Frontal cortex (tissue), 4 donors: ENCODE measurements at places on chromosomes 5 and 9. TPM values are rescaled to one million over a fixed set of nuclear protein-coding genes. Genes with fewer than 3 reads are reported as not detected.

DNA sequence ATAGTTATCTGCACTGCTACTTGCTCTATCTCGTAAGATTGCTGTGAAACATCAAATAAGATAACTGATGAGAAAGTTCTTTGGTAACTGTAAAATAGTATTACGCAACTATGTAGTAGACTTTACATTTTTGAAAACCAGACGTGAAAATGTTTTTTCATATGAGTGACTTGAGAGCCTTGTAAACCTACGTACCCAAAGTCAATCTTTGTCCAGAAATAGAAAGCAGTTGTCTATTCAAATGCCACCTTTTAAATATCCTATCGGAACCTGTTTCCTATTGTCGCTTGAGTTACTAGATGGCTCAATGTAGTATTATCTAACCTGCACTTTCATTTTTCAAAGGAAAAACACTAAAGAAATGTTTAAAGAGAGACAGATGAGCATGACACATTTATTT lies 1.6 kb downstream of the FNIP1 start:
- DNase-seq = no peak

DNA sequence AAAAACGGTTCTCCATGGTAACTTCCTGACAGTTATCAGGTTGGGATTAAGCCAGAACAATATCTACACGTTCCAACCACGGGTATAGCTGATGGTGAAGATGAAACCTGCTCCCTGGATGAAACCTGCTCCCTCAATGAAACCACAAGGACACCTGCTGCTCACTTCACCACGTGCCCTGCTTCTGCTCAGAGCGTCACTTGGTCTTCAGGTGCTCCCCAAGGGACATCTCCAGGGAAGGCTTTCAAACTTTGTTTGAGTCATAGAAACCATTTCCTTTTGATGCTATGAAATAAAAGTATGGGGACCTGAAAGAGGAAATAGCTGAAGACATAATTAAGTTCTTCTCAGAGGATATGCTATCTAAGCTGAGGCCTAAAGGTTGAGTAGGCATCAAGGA lies 242.4 kb downstream of the MED10 start:
- no peak for DNase-seq

DNA sequence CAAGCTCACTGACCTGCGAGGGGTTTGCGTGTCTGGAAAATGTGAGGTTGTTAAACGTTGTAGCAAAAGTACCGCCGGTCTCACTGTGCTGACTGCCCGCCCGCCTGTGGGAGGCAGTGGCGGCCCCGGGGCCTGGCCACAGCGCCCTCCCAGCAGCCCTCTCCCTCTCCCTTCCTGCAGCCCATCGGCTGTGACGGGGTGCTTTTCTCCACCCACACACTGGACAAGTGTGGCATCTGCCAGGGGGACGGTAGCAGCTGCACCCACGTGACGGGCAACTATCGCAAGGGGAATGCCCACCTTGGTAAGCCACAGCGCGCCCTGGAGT lies 6.2 kb downstream of the ADAMTSL2 start:
- no peak for DNase-seq

DNA sequence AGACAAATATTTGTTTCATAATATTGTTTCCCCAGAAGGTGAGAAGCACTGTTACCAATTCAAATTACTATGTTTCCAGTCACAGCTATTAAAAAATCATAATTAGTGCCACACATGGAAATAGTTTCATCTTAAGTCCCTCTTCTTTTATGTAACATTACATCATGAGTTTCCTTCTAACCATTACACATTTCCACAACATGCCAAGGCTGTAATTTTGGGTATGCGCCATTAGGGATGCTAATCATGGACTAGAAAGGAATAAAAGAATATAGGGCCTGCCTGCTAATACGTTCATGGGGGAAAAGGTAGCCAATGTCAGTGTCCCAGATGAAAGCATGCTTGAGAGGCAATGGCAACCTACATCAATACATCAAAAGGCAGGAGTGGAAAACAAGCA lies 142.5 kb upstream of the LPAR1 start:
- no peak for DNase-seq

DNA sequence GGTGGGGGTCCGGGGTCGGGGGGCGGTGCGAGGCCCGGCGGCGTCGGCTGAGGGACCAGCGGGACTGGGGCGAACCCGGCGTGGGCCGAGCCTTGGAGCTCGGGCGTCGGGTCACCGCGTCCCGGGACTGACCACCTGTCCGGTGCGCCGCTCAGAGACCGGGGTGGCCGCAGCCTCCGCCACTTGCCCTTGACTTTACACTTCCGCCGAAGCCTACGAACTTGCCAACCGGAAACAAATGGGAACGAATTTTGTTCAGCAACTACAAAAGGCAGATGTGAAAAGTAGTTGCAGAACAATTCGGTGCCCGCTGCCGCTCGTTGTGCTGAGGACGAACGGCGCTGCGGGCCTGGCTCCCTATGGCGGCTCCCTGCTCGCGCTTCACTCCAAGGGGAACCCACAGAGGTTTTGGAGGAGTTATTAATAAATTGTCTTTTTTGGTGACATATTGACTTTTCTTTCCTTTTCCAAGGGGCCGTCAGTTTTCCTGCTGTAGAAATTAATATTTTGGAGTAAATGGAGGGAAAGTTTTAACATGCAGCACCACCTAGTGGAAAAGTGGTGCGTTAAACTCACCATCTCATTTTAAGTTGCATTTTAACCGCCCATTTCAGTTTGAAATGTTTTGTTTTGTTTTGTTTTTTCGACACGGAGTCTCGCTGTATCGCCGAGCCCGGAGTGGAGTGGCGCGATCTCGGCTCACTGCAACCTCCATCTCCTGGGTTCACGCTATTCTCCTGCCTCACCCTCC lies 490 bp downstream of the PCBD2 start:
- peak; percentile 58 for DNase-seq

DNA sequence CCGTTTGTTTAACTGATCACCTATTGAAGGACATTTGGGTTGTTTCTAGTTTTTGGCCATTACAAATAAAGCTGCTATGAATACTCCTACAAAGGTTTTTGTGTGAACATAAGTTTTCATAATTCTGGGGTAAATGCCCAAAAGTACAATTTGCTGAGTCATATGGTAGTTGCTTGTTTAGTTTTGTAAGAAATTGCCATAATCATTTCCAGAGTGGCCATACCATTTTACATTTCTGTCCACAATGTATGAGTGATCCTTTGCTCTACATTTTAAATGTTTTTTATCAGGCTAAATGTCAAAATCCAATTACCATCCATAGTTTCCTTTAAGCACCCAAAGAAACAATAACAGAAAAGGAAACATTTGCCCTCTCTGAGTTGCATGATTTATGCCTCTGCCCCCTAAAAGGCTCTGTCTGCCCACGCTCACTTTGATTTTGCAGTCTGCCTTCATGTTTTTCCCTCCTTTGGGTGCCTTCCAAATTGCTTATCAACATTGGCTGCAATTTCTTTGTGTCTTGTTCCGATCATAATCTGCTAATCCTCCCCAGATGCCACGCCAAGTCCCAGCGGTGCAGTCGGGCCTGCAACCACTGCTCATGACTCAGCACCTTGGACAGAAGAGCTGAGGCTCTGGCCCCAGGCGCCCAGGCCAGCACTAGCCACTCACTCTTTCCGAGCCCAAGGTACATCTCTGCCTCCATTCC lies 339.2 kb downstream of the PIK3R1 start:
- no peak for DNase-seq

- DNase-seq = no peak
These were observed 11.1 kb upstream of the CDC42SE2 start for GRCh38 chr5:131252824-131253171.

DNA sequence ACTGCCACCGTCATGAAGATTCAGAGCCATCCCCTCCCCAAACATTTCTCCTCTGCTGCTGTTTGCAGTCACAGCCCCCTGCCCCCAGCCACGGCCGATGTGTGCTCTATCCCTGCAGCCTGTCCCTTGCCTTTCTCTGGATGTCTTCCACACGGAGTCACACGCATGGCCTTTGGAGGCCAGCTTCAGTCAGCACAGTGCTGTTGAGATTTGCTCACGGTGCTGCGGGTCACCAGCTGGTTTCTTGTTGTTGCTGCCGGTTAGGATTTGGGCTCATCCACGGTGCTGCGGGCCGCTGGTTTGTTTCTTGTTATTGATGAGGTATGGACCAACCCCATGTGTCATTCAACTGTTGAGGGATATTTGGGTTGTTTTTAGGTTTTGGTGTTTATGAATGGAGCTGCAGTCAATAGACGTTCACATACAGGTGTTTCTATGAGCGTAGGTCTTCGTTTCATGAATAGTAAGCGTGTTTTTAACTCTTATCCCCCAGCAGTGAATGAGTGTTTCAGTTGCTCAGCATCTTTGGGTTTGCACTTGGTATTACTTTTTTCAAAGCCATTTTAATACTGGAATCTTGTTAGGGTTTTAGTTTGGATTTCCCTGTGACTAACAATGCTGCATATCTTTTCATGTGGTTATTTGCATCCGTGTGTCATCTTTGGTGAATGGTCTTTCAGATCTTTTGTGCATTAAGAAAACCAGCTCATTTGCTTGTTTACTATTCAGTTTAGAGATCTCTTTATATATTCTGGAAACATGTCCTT lies 57.6 kb downstream of the AHRR start:
- DNase-seq = no peak

The GLDC gene
- 13.5 TPM for total RNA-seq

The CNTNAP3 gene
- 29.3 TPM for total RNA-seq

The DMXL1 gene
- 104 TPM for total RNA-seq
